ENCODE measurements at places on chromosomes 6 and 20.
A peak's percentile ranks its signal among the peaks of the same experiment; 100 is the strongest.

DNA sequence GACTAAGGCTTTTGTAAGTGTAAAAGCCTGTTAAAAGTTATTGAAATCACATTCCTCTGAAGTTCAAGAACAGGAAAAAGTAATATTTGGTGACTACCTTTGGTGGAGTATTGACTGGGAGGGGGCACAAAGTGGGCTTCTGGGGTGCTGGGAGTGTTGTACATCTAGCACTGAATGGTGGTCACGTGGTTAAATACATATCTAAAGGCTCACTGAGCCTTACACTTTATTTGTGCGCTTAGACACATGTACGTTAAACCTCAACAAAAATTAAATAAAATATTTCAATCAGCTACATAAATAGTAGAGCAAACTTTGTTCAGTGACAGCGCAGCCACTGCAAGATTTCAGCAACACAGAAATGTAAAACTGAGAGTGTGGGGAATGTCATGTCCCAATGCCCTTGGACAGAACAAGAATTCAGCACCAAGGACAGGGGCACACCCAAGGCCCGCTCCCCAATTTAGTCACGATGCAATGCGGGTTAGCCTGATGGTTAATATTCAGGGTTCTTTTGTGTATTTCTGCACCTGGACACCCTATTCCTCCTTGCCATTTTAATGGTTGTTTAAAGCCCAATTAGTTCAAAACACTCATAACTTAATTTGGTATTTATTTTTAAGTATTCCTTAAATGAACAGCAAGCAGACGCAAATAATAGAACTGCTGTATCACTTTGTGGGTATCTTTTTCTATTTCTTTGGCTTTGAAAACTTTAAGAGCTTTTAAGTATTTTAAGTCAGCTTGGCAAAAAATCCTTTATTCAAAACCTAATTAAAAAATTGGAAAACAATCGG, 37.4 kb downstream of the ANGPT4 start:
- no peak for DNase-seq

GRCh38 chr6:147508866-147509608, 547 bp downstream of the SAMD5 start:
- DNase-seq = peak; percentile 58

- peak; percentile 16 for DNase-seq
Observed at GRCh38 chr20:35297155-35297554, 4.9 kb upstream of the FAM83C start.

GRCh38 chr6:43541774-43542471, 25.0 kb downstream of the POLR1C start:
- no peak for DNase-seq

- no peak for DNase-seq
Observed at GRCh38 chr20:33819456-33819855, 8.3 kb downstream of the CHMP4B start.

GRCh38 chr6:31903957-31904356, 2.1 kb upstream of the ZBTB12 start:
- DNase-seq = no peak

DNA sequence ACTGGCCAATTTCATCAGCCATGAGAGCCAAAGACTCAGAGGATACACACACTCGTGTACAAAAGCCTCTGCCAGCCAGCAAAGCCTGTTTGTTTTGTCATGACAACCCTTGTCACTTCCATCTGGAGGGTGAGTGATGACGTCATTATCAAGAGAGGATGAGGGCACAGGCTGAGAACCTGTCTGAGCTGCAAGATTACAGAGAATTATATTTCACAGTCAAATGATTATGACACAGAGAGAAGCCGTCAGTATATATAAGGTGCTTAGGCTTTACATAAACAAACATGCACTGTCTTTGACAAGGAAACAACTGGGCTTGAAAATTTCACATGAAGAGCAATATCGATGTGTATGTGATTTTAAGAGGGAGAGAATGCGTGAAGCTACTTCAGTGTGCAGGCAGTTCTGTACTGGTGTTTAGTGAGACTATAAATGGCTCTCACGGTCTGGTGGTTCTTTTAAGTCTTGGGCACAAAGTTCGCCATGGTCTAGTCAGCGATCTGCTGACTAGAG, 36.5 kb upstream of the BCLAF1 start:
- DNase-seq = peak; percentile 83

- DNase-seq = peak; percentile 67
Observed at GRCh38 chr6:83514866-83515466, 2.6 kb downstream of the PRSS35 start.

GRCh38 chr6:106064756-106065155, 21.4 kb upstream of the PRDM1 start:
- no peak for DNase-seq

DNA sequence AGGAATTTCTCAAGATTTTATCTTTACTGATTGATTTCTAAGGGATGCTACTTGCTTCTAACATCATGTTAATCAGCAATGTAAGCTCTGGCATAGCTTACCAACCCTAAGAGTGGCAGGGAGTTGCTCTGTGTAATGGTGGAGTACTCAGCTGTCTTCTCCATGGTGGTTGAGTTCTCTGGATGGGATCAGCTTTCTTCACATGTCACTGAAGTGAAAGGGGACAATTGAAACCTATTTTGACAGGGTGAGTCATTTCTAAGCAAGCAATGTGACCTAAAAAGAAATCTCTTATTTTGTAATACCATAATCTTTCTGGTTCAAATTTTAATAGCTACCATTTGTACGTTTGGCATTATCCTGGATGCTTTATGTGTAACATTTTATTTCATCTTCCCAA, 430.4 kb downstream of the GJA1 start:
- no peak for DNase-seq

- no peak for DNase-seq
Observed at GRCh38 chr6:157838718-157839430, 15.8 kb downstream of the SNX9 start.

DNA sequence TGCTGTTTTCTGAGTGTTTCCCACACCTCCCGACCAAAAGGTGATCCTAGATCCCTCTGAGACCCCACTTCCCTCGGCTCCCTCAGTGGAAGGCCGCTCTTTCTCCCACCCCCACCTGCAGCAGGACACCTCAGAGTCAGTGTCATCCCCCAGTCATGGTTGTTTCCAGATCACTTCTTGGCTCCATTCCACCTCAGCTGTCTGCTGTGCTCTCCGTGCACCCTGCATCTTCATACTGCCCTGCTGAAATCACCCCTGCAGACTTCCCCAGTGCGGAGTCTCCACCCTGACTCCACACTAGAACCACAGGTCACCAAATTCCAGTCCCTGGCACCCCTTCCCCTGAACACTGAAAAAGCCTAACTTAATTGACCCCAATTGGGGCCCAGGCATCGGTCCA, 255.1 kb upstream of the CDYL start:
- no peak for DNase-seq

DNA sequence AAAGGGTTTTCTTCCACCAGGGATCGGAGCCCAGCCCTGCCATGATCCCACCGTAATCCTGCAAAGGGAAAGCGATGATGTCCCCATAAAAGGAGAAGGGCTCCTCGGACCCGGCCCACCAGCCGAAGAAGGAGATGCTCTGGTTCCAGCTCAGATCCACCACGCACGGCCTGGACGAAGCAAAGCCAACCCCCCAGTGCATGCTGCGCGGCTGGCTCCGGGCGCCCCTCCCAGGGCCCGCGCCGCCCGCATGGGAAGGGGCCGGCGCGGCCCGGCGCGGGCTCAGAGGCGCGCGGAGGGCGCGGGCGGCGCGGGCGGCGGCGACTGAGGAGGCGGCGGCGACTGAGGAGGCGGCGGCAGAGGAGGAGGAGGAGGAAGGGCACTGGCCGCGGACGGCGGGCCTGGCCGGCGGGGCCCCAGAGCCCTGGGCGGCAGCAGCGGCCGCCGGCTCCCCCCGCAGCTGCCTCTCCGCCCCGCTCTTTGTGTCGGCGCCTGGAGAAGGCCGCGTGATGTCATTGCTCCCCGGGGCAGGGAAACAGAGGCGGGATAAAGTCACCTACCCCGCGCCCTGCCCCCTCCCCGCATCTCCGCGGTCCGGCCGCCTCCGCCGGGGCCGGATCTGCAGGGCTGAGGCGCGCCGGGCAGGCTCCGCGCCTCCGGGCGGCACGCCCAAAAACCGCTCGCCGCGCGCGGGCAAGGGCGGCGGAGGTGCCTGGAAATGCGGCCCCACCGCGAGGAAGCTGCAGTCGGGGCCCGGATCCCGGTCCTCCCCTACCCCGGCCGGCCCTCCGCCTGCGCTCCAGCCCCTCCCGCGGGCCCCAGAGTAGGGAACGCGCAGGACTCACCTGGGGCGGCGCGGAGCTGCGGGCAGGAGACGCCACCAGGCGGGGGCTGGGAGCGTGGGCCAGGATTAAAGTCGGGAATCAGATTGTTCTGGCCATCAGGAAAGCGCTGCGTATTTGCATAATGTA, at the start of gene FAXC:
FAXC (minus strand) TSS at position 504 of the 971 bp plus-strand sequence; CDS start at position 202, 302 bp downstream.
- DNase-seq = peak; percentile 92
